CD4-positive, alpha-beta T cell (primary cell): ENCODE measurements at places on chromosomes 6 and 20.

DNA sequence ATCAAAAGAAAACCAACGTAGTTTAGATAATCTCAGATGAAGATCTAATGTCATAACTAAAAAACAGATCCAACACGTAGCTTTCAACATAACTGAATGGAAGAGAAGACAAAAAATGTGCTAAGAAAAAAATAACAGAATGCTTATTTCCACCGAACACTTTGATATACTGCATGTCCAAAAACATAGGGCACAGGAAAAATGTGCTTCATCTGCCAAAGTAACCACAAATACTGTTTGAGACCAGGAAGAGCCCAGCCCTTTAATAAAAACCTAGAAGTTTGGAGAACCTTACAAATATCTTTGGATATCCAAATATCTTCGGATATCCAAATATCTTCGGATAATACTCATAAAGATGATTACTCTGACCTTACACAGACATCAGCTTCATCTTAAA lies 19.8 kb downstream of the LAMA4 start:
- no peak for DNase-seq

DNA sequence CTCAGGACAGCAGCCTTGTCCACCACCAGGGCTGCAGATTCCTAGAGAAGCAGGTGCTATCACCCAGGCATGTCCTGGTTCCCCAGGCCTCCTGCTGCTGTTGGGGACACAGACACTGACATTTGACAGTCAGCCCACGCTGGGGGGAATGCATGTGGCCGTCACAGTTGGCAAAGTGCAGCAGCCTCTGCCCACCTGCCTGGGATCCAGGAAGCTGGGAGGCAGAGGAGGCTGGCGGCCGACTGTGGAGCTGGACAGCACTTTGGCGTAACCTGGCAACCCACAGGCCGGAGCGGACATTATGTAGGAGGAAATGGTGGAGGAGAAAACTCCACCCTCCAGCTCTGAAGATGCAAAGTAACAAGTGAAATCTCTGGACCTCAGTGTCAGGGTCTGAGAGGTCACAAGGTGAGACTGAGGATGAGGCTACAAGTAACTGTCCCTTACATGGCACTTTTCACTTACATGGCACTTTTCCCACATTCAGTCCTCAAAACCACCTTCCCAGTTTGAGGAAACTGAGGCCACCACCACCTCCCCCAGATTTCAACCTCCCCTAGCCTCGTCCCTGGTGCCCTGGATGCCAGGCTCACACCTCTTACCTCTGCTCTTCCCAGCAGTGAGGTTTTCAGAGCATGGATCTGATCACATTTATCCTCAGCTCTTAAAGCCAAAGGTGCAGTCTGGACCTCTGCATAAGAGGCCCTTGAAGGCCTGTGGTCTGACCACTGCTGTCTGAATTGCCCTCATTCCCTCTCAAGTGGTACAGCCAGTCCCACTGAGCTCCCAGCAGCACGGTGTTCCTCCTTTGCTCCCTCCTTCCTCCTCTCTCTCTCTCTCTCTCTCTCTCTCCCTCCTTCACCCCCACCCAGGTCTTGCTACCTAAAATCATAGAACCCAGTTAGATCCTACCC lies 8.7 kb downstream of the MAP1LC3A start:
- no peak for DNase-seq

DNA sequence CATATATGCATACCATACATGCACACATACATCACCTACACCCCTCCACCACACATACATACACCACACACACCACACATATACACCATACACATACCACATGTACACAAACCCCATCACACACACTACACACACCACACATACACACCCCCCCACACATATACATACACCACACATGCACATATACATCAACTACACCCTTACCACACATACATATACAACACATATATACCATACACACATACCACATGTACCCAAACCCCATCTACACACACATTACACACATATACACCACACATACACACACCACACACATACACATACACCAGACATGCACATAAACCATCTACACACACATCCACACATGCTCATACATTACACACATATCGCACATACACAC lies 52.7 kb downstream of the DAAM2 start:
- DNase-seq: no peak

DNA sequence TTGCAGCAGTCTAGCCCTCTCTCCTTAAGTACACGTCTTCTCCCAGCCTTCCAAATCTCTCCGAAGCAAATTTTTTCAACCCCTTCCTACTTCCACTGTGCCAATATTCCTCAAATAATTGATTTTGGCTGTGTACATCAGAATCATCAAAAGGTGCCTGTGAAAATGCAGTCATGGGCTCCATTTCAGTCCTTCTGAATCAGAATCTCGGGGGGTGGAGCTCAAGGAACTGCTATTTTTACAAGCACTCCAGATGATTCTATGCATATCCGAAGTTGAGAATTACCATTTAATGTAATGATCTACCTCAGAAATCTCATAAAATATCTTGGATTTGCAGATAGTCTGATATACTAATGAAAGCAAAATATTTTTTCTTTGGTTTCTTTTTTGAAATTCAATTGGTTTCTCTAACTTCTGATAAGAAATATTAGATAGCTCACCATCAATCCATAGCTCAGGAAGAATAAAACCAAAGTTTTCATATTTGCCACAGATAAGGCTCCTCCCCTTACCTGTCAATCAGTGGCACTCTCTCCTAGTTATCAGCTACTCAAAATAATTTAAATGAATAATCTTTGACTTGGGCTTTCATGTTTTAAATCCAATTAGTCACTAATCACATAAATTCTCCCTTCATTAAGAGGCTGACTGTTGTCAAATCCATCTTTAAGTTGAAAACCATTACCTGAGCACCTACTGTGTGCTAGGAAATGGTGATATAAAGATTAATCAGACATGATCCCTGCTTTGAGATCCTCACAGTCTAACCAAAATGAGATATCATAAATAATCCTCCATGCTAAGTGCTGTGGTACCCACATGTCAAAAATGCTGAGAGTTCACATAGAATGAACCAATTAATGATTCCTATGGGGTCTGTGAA lies 36.4 kb upstream of the STXBP5 start:
- no peak for DNase-seq

DNA sequence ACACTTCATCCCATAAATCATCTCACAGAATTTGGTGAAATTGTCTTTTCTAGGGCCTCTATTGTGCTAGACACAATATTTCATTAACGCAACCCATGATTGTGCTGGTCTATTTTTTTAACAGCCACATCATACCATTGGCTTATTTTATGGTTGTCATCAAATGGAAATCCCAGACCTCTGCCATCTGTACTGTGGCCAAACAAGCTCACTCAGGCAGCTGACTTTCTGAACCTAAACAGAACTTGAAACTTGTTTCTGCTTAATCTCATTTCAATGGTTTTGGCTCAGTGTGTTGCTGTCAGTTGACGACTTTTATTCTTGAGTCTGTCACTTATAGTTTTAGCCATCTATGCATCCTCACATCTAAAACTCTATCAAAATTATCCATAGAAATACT lies 111.8 kb downstream of the HAO1 start:
- no peak for DNase-seq

GRCh38 chr6:55437141-55437540 lies 109.9 kb downstream of the GFRAL start:
- no peak for DNase-seq

DNA sequence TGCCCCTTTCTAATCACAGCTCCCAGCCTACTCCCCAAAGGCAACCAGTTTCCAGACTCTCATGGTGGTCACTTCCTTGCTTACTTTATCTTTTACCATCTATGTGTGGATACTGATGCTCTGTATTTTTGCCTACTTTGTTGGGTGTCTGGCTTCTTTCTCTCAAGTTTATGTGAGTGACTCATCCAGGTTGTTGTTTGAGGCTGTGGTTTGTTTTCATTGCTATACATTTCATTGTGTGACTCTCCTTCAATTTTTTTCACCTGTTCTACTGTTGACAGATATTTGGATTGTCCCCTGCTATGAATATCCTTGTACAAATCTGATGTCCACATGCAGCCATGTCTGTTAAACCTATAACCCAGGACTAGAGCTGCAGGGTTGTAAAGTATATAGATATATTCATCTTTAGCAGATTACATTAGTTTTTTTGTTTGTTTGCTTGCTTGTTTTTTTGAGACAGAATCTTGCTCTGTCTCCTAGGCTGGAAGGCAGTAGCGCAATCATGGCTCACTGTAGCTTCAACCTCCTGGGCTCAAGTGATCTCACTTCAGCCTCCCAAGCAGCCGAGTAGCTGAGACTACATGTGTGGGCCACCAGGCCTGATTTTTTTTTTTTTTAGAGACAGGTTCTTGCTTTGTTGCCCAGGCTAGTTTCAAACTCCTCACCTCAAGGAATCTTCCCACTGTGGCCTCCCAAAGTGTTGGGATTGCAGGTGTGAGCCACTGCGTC lies 72.9 kb upstream of the EEF1E1 start:
- DNase-seq: no peak

- no peak for DNase-seq
Measured at GRCh38 chr6:160733050-160733646, 31.1 kb downstream of the PLG start.

- DNase-seq: no peak
Measured at GRCh38 chr6:168124158-168124557, 45.1 kb upstream of the FRMD1 start.

GRCh38 chr6:109079981-109080380 lies 14.7 kb downstream of the SESN1 start:
- DNase-seq: no peak

GRCh38 chr20:23566199-23566932 lies 1.9 kb downstream of the CST9L start:
- DNase-seq: no peak

DNA sequence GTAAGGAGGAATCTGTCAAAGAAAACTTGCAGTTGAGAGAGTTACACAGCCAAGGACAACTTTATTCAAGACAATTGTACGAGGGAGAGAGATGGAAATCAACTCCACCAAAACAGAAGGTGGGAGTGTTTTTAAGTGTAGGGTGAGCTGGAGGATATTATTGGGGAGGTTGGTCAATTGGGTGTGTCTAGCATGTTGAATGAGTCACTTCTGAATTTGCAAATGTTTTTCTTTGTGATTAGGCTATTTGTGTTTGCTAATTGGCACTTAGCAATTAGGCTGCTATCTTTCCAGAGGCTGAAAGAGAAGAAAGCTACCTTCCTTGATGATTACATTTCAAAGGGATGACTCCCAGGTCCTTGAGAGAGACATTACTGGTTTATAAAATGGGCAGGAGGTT lies 441.1 kb downstream of the MEI4 start:
- DNase-seq: no peak

DNA sequence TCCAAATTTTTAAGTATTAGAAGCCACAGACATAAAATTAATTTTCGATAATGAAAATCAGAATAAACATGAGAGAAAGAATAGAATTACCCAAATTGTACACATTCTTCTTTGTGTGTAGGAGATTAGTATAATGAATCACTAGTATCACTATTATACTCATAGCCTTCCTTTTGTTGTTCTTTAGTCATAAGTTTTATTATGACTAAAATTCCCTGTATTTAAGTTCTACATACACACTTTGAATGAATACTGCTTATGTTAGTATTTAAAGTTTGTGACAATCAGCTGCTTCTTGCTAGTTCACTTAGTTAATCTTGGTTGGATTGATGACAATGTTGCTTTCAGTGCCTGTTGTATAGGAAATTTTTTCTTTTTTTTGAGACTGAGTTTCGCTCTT lies 72.7 kb downstream of the CCDC170 start:
- DNase-seq: no peak

DNA sequence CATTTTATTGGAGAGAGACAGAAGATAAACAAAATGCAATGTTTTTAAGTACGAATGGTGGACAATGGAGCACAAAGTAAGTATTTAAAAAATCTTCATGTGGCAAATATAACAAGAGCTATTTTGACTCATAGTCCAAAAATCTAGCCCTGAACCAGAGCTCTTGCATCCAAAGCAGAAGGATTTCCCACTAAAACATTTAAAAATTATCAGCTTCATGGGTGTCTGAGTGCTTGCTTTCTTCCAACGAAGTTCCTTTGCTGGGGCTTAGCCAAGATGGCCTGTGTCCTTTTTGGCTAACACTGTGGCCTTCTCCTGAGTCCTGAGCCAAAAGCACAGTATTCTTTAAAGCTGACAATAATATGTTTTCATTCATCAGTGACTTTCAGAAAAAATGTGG lies 161.7 kb downstream of the RIMS1 start:
- no peak for DNase-seq

GRCh38 chr6:30820193-30820592 lies 64.1 kb upstream of the DDR1 start:
- no peak for DNase-seq

- DNase-seq: no peak
Measured at GRCh38 chr20:13221313-13221672, 219 bp downstream of the ISM1 start.

GRCh38 chr20:43916881-43917371 lies 2.3 kb downstream of the TOX2 start:
- peak; percentile 34 for DNase-seq

GRCh38 chr20:13142143-13142542 lies 78.9 kb upstream of the ISM1 start:
- no peak for DNase-seq

DNA sequence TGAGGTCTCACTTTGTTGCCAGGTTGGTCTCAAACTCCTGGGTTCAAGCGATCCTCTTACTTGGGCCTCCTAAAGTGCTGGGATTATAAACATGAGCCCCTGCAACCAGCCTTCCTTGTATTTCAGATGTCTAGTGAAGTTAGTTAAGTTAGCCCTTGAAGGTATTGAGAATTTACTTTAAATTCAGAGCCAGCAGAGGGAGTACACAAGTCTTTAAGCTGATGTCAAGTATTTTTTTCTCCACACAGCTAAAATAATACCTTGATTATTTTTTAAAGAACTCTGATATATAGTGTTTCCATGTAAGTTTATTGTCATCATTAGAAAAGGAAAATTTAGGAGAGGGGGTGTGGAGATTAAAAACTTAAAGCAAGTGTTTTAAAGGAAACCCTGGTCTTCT lies 9.8 kb downstream of the FOXO3 start:
- DNase-seq: no peak

DNA sequence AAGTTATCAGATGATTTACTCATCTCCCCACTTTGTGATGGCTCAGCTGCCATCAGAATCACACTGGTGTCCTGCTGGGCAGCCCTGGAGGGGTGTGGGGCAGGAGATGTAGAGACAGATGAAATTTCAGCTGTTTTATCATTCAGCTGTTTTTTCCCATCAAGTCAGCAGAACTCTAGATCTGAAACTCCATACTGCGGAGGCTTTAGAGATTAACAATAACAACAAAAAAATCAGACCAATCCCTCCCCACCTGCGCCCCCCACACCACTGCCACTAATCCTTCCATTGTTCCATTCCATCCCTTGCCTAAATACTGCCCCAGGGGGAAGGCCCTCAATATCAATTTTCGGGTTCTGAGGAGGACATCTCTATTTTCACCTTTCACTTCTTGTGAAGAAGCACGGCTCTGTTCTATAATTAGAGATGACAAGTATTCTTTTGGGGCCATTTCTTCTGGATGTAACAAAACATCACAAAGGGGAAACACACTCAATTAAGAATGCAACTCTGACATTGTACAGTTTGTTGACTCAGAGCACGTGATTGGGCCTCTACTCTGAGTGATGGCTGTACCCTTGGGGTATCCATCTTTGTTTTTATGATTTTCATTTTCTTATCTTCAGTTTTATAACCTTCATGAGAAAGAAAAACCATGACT lies 396.3 kb downstream of the ZFAND3 start:
- DNase-seq: no peak
